ENCODE measurements at places on chromosomes 12 and 14. TPM values are rescaled to one million over a fixed set of nuclear protein-coding genes. Genes with fewer than 3 reads are reported as not detected.

The BCL11B gene
- polyA plus RNA-seq, result not detected

The STON2 gene
- polyA plus RNA-seq, result not detected

The FBXO34 gene
- polyA plus RNA-seq, result 10.0 TPM

The CLEC2A gene
- polyA plus RNA-seq, result not detected

The RHOJ gene
- 12.1 TPM for polyA plus RNA-seq

The TTC5 gene
- 14.6 TPM for polyA plus RNA-seq

The GLT1D1 gene
- 0.06 TPM for polyA plus RNA-seq

The KLRC4 gene
- not detected for polyA plus RNA-seq

DNA sequence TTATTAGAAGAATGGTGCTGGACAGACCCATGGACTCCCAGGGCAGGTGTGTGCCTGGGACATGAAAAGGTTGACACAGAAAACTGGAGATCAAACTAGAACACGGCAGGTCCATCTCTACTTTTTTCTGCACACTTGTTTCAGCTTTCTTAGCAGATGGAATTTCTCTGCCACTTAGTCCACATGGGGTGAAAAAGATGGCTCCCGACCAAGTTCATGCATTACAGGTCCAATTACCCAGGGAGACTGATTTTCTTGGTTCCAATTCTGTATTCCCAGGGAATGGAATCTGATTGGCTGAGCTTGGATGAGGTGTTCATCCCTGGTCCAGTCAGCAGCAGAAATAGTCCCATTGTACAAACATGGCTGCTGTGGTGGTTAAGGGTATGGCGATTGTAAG lies 238.9 kb upstream of the SRRM4 start:
- DNase-seq, result no peak

DNA sequence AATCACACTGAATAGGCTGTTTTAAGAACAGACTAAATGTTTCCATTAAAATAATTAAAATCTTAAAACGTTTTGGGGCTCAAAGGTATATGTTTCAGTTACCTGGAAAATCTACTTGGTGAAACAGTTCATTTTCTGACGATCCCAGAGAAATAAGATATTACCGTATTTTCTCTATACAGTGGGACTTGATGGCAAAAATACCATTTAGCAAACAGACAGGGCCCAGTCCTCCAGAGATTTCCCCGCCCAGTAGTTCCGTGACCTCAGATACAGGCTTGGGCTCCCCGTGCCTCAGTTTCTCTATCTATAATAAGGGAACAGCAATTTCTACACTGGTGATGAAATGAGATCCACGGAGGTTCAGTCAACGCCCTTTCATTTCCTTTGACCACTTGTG lies 304.4 kb downstream of the VRK1 start:
- no peak for DNase-seq

GRCh38 chr12:104710940-104711689 lies 247.0 kb downstream of the SLC41A2 start:
- peak; percentile 42 for DNase-seq

DNA sequence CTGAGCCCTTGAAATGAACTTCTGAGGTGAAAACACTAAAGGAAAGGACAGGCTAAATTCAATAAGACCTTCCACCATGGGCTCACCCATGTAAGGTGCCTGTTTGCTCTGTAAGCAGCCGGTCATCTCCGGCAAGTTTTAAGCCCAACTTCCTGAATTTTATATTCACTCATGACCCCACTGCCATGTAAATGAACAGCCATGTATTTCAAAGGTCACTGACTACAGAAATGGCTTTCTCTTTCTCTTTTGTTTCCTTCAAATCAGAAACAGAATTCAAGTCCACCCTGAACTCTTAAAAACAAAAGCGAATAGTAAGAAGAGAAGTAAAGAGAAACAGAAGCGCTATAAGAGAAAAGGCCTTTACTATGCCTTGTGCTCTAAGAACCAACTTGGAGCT lies 61.7 kb upstream of the OVCH1 start:
- DNase-seq, result no peak

DNA sequence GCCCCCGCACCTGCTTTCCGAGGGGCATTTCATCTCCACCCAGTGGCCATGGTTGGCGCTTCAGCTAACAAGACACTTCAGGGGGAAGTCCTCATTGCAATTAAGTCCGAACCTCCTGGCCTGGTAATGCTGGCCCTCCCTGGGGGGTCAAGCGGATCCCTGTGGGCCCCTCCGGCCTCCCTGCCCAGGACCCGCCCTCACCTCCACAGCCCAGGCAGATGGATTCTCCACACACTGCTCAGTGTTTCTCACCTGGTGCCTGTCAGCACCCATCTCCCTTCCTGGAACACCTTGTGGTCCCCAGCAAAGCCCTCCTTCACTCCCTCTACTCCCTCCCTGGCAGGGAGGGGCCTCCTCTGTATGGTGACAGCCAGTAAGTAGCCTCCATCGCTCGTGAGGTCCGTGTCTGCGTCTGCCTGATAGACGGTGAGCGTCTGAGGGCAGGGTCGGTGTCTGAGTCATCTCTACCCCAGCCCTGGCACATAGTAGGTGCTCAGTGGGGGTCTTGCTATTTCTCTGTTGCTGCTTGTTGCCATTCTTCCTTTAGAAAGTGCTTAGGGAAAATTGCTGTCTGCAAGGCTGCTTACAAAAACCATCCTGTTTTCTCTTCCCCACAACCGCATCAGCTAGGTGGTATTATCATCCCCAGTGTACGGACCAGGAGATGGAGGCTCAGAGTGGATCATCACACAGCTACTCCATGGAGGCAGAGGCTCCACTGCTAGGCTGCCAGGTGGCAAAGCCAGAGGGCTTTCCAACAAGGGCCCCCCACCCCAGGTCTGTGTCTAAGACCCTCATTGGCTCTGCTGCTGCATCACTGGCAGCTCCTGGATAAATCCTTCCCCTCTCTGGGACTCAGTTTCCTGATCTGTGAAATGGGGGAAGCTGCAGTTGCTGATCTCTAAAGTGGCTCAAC lies 39.7 kb upstream of the EML1 start:
- no peak for DNase-seq

DNA sequence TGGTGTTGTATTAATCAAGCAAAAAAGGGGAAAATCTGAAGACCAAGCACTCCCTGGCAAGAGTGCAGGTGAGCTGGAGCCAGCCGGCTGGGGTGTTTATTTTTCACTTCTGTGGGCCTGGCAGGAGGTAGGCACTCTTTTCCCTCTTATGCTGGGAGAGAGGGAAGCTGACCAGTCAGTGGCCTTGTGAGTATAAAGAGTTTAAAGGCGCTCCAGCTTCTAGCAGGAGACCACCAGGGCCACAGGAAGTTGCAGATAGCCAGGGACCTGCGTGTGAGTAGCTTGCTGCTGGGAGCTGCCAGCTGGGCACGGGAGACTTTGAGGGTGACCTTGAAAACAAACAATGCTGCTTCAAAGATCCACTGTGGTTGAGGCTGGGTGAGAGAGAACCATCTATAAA lies 217.4 kb upstream of the PWP1 start:
- no peak for DNase-seq

DNA sequence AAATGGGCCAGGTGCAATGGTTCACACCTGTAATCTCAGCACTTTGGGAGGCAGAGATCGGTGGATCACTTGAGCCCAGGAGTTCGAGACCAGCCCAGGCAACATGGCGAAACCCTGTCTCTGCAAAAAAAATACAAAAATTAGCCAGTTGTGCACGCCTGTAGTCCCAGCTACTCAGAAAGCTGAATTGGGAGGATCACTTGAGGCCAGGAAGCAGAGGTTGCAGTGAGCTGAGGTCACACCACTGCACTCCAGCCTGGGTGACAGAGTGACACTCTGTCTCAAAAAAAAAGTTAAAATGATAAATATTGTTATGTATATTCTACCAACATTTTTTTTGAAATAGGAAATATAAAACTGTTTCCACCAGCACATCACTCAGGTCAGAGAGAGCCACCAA lies 64.9 kb downstream of the NDUFA12 start:
- no peak for DNase-seq

Data from SK-N-SH (cell line).